ENCODE measurements at places on chromosomes 6 and 20. TPM values are rescaled to one million over a fixed set of nuclear protein-coding genes. Genes with fewer than 3 reads are reported as not detected.

DYNLT1 gene
- total RNA-seq = 113 TPM

PPP1R14C gene
- 25.2 TPM for total RNA-seq

FAM83B gene
- 39.5 TPM for total RNA-seq

POPDC3 gene
- 0.73 TPM for total RNA-seq

GSTA2 gene
- 0.27 TPM for total RNA-seq

LY6G6D gene
- total RNA-seq = 0.90 TPM

TNFRSF6B gene
- total RNA-seq = 19.7 TPM

TEAD3 gene
- 28.8 TPM for total RNA-seq

DNA sequence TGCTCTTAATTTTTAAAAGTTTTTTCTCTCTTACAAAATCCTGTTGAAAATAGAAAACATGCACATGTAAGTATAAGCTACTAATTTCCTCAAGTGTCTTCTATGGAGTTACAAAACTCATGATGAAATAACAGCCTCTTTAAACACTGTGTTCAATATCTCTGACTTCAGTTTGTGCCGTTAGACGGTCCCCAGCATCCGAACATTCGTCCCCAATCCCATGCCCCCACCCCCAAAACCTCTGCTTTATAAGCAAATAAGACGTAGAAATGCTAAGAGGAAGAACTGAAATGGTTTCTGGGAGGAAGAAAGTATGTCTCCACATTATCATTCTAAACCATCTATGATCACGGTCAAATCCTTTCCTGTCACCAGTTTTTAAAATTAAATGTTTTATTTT is 31.7 kb upstream of the MYB start:
- no peak for DNase-seq

DNA sequence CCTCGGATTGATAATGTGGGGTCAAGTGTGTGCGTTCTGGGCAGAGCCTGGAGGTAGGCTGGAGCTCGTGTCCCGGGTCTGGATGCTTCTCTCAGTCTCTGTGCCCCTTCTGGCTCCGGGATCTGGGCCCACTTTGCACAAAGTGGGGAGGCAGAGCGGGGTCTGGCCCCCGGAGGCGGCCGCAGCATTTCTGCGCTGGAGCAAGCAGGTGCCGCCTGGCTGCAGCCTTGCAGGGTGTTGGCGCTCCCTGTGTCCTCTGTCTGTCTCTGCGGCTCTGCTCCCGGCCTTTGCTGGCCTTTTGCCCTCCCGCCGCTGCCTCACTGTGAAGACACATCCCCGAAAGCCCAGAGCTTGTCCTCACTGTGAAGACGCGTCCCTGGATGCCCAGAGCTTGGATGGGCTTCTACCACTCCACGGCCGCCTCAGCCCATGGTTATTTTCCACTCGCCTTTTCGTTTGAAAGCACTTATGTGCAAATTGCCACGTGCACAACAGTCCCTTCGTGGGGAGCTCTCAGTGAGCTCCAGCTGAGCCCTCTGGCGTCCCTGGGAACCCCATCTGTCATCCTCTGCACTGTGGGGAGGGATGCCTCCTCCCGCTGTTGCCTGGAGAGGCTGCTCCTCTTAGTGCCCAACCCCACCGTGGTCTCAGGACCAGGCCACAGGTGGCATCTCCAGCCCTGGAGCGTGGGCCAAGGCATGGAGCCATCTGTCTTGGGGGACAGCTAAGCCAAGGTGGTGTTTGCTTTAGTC is 17.4 kb downstream of the SLCO4A1 start:
- DNase-seq = no peak

DNA sequence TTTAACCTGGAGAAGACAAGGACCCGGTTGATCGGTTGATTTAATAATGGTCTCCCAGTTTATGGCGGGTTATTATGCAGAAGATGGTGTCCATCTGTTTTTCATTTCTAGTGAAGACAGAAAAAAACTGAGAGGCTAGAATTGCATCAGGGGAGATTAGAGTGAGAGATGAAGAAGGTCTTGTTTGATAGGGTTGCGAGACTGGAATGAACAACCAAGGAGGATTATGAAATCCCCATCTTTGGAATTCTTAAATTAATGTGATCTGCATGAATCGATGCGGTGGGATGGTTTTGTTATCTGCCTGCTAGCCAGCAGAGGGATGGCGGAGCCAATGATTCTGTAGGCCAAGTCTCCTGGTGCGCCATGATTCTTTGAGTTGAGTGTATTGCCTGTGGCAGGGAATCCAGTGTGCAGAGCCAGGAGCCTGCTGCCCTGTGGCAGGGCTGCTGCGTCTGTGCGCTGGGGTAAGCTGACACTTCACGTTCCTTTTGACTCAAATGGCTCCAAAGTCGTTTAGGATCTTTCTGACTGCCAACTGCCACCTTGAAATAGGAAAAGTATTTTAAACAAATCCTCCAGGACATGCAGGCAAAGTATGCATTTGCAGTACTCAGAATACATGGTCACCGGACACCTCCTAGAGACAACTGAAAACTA is 200.1 kb downstream of the CLIC5 start:
- no peak for DNase-seq

- DNase-seq = no peak
These were observed 42.9 kb downstream of the TMEM244 start for GRCh38 chr6:129818251-129818650.

DNA sequence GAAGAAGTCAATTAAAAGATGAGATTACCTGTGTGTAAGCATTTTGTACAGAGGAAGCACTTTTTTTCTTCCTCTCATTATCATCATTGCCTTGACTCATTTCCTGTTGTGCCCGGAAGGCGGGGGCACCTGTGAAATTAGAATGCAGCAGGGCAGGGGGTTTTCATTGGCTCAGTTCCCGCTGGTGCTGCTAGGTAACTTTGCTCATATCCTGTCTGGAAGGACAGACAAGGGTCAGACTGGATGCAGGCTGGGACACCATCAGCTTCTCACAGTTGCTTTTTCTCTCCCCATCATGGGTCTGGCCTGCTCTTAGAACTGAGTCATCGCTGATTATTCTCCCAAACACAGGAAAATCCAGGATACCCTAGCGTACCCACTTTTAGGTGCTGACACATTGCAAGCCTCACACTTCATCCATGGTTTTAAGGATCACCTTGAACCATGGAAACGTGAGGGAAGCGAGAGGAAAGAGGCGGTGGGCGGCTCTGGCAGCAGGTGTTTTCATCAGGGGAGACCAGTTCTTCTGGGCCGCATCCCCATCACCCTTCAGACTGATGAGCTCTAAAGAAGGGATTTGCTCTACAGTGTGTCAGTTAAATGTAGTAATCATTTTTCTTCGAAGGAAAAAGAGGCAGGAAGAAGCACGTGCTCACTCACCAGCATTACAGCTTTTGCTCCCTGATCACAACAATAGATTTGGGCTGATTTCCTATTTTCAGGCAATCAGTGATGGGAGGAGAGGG is 195.7 kb upstream of the SASH1 start:
- no peak for DNase-seq

- DNase-seq = no peak
These were observed 8.5 kb downstream of the LRRC1 start for GRCh38 chr6:53803081-53803860.

- no peak for DNase-seq
These were observed 41.4 kb downstream of the KIZ start for GRCh38 chr20:21167261-21167660.

GRCh38 chr6:42629845-42630244 is 66.0 kb downstream of the UBR2 start:
- DNase-seq = no peak

DNA sequence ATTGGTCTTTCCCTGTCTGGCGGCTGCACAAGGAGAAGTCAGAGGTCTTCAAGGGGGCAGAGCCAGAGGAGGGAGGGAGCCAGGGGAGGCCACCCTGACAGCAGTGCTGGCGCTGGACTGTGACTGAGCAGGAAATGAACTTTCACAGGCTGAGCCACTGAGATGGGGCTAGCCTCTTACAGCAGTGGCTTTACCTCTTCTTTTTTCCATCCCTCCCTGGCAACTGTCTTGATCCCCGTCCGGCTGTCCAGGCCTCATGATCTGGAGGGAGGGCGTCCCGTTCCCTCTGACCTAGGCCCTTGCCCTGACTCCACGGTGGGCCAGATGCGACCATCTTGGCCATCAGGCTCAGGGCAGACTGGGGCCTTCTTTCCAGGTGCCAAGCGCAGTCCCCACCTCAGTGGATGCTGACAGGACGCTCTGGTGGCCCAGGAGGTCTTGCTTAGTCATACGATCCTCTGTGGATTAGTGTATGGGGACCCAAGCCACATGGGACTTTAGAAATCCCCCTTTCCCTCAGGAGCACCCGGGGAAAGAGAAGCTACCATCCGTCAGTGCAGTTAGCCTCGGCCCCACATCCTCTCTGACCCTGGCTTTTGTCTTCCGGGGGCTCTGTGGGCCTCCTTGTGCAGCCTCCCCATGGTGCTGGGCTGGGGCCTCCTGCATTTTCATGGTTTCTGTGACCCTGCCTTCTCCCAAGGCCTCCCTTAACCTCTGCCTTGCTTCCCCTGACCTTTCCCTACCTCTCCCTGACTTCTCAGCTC is 57.4 kb upstream of the CCDC167 start:
- no peak for DNase-seq

DNA sequence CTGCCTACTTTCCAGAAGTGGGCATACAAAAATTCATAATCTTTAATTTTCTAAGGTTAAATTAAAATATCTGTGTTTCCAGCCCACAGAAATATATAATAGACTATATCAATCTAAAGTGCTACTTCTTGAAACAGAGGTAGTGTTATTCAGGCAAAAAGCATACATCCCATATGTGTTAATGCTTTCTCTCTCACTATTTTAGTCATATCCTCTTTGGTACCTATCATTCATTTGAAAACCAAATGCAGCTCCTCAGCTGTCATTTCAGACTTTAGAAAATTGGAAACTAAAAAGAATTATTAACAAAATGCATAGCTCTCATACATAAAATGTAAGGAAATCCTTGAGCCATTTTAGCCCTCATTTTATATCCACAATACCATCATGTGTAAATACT is 925 bp downstream of the FHL5 start:
- DNase-seq = no peak

- DNase-seq = peak; percentile 6
These were observed 31.4 kb downstream of the TFAP2A start for GRCh38 chr6:10383331-10384090.

GRCh38 chr20:59743767-59744485 is 139.6 kb downstream of the PHACTR3 start:
- peak; percentile 18 for DNase-seq

GRCh38 chr6:101399616-101400162 is 6.2 kb downstream of the GRIK2 start:
- DNase-seq = no peak

DNA sequence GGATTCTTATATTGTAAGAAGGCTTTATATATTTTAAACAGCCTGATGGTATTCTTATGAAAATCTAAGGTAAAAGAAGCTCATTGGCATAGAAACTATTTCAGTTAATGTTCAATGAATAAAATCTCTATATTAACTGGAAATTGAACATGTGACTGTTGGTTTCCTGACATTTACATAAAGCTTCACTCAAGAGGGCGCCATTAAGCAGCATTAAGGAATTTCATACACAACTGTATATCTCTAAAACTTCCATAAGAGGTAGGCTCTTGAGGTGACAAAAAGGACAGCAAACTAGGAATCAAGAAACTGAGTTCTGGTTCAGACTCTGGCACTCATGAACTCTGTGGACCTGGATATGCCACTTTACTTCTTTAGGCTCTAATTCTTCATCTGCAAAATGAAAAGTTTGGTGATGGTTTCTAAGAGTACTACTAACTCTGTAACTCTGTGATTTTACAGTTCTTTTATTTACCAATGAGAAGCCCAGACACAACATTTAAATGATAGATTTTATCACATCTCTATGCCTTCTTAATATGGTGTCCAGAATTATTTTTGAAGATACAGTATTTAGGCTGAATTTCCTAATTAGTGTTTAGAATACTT is 147.5 kb downstream of the FLRT3 start:
- no peak for DNase-seq

- no peak for DNase-seq
These were observed 291.4 kb downstream of the CENPW start for GRCh38 chr6:126631363-126631762.

- no peak for DNase-seq
These were observed 257.1 kb downstream of the ADGB start for GRCh38 chr6:146855889-146856288.

DNA sequence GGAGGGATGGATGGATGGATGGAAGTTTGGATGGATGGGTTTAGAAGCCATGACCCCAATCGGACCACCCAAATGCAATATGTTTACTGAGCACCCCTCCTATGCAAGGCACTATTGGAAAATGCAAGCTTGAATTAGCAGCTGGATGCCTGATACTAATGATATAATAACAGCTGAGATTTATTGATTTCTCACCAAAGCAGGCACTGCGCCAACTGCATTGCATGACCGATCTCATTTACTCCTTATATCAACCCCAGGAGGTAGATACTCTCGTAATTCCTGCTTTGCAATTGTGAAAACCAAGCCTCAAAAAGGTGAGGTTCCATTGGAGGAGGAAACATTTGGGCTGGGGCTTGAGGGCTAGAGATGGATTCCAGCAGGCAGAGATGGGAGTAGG is 89.7 kb downstream of the KCNB1 start:
- no peak for DNase-seq

DNA sequence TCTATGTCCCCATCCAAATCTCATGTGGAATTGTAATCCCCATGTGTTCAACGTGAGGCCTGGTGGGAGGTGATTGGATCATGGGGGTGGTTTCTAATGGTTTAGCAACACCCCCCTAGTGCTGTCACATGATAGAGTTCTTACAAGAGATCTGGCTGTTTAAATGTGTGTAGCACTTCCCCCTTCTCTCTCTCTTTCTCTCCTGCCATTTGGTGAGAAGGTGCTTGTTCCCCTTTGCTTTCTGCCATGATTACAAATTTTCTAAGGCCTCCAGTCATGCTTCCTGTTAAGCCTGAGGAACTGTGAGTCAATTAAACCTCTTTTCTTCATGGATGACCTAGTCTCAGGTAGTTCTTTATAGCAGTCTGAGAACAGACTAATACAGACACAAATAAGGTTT is 165.4 kb downstream of the OGFRL1 start:
- no peak for DNase-seq

GRCh38 chr6:120604510-120604909 is 729.8 kb downstream of the TBC1D32 start:
- no peak for DNase-seq

DNA sequence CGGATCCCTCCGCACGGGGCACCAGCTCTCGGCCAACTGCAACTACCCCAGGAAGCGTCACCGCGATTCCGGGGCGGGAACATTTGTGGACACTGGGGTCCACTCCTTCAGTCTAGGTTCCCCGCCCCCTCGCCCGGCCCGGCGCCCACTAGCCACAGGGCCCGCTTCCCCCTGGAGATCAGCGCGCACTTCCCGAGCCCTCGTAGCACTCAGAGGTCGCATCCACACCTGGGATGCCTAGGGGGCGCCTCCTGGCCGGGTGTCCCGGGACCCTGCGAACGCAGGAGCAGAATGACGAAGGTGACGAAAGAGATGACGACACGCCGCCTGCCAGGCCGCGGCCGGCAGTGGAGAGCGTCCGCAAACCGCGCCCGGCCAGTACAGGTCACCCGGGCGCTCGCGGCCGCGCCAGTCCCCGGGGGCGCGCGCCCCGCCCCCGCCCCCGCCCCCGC is 309 bp upstream of the AIG1 start:
- DNase-seq = peak; percentile 83

Data from mucosa of descending colon (tissue), 3 donors.